ENCODE measurements at places on chromosomes 16 and 17. TPM values are rescaled to one million over a fixed set of nuclear protein-coding genes. Genes with fewer than 3 reads are reported as not detected.

Gene ADAP2
- 3.5 TPM for total RNA-seq

GRCh38 chr16:16945207-16945606 lies 525.6 kb downstream of the XYLT1 start:
- no peak for DNase-seq

DNA sequence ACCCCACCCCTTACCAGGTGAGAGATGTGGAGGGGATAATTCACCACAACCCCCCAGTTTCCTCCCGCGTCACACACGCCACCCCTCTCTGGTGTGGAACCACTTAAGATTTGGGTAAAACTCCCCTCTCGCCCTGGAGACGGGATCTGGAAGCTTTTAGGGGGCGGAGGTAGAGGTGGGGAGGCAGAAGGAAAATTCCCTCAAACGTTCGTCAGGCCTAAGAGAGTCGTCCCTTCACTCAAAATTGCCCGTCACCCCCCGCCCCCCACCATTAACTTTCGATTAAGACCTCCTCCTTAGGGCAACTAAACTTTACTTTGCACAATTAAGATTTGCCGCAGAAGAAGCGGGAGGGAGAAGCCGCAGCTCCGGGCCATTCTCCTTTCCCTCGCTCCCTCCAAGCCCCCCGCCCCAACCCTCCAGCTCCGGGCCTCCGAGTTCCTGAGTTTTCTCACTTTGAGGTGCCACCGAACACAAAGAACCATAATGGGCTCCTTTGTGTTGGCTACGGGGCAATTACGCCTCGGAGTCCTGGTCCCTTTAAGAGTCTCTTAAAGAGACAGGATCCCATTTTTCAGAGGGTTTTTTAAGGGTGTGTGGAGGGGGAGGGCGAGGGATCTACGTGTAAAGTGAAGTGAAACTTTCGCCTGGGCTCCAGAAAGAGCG lies 985 bp upstream of the FZD2 start:
- DNase-seq = no peak

Gene GFAP
- total RNA-seq = 0.54 TPM
